RPMI7951 (cell line): ENCODE measurements at places on chromosomes 16 and 17.

GRCh38 chr16:83686726-83687125, 121.1 kb upstream of the HSBP1 start:
- DNase-seq: peak; percentile 57

GRCh38 chr16:66400503-66401380, 26.4 kb upstream of the BEAN1 start:
- DNase-seq: no peak

GRCh38 chr17:4305224-4305623, 41.4 kb upstream of the ANKFY1 start:
- no peak for DNase-seq

- peak; percentile 77 for DNase-seq
Observed at GRCh38 chr17:76368545-76368944, 14.8 kb upstream of the PRPSAP1 start.

DNA sequence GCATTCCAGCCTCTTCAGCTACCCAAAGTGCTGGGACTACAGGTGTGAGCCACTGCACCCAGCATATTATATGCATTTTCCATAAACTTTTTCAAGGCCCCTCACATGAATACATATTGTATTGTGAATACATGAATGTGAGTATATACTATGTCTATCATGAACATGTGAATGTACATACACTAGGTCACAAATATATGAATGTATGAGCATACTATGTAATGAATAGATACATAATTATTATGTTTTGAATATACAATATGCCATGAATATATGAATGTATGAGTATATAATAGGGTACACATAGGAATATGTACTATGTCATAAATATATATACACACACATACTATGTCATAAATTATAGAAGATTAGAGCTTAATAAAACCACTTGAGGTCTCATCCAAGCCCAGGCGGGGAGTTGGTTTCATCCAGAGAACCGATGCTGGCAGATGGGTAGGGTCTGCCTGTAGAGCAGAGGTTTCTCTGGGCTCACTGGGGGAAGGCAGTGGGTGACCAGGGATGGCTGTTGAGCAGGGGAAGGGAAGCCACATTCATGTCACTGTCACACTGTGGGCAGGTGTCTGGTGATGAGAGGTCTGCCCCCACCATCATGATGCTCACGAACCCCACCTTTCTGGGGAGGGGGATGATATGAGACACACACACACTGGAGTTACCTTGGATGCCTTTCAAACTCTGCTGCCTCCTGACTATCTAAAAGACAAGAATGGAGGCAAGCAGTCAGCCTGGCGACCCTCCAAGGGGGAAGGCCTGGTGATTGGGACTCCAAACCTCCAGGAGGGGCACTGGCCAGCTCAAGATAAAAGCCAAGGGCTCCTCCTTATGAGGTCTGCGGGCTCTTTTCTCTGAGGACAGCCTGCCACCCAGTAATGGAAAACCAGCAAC, 7.3 kb downstream of the C16orf95 start:
- no peak for DNase-seq

DNA sequence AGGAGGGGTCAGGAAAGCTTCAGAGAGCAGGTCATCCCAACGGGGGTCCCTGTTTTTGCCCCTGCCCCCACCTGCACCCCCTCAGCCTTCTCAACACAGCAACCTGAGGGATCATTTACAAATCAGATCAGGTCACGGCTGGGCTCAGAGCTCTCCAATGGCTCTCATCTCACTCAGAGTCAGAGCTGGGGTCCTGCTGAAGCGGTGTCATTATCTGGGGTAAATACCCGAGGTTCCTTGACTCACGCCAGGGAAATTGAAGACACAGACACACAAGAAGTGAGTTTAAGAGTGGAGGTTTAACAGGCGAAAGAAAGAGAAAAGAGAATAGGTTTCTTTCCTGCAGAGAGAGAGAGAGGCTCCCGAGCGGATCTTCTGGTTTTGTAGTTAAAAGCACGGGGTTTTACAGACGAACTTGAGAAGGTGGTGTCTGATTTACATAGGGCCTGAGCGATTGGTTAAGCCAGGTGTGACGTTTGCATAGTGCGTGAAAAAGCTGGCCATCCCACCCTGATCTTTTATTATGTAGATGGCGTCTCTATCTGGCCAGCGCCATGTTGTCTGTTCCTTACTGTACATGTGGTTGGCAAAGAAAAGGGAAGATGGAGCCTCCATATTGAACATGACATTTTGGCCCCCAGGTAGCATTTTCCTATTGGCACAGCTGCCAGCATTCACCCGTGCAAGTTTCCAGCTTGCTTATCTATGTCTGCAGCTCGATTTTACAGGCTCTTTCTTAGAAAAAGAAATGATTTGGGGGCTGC, 51.4 kb downstream of the WSB1 start:
- no peak for DNase-seq

DNA sequence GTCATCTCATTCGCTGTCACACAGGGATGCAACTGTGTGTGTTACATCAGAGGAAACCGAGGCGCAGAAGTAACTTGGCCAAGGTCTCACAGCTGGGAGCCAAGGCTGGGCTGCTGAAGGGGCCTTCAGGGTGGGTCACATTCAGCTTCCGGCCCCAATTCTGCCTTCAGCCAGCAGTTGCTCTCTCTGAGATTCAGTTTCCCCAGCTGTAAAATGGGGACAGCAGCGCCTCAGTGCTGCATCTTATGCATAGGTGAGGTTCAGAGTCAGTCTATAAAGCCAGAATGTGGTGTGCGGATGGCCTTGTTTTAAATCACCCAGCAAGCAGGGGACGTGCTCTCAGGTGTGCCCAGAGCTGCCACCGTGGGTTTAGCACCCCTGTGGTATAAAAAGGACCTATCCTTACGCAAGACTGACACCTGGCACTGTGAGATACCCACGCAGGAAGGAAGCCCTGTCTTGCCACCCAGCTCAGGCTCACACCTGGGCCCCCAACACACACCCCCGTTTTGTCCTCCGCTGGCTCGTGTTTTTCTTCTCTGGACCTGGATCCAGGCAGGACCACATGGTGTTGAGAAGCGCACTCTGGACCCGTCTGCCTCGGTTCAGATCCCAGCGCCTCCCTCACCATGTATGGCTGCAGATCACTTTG, 94.6 kb upstream of the GSE1 start:
- no peak for DNase-seq

DNA sequence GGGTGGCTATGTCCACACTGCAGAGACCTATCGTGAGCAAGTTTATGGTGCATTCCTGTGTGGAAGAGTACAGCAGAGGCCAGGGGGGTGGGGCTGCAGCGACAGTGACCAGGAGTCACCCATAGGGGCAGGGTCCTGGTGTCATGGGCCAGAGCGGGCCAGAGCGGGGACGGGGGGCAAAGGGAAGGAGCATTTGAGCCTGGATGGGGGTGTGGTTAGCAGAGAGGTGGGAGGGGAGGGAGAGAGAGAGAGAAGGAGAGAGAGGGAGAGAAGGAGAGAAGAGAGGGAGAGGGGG, 17.8 kb downstream of the JPH3 start:
- DNase-seq: no peak

DNA sequence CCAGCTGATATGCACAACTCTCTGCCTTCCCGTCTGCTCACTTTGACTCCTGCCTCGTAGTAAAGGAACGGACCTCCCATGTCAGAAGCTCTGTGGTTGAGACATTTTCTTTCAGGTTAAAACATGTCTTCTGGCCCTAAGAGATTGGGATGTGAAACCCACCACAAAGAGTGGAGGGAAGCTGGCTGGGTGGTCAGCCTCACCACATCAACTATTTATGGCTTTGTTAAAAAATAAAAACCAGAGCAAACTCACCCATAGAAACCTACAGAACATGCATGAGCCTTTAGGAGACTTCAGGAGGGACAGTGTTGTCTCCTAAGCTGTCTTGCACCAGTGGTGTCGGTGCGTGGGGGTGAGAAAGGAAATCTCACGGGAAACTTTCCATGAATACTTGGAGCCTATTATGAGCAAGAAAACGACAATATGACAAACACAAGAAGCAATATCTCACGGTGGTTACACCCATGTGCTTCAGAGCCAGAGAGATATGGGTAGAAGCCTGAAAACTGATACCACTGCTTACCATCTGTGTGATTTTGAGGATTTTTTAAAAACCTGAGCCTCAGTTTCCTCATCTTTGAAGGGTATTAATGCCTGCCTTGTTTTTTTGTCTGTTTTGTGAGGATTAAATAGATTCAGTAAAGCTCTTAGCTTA, 61.7 kb upstream of the XYLT1 start:
- no peak for DNase-seq

DNA sequence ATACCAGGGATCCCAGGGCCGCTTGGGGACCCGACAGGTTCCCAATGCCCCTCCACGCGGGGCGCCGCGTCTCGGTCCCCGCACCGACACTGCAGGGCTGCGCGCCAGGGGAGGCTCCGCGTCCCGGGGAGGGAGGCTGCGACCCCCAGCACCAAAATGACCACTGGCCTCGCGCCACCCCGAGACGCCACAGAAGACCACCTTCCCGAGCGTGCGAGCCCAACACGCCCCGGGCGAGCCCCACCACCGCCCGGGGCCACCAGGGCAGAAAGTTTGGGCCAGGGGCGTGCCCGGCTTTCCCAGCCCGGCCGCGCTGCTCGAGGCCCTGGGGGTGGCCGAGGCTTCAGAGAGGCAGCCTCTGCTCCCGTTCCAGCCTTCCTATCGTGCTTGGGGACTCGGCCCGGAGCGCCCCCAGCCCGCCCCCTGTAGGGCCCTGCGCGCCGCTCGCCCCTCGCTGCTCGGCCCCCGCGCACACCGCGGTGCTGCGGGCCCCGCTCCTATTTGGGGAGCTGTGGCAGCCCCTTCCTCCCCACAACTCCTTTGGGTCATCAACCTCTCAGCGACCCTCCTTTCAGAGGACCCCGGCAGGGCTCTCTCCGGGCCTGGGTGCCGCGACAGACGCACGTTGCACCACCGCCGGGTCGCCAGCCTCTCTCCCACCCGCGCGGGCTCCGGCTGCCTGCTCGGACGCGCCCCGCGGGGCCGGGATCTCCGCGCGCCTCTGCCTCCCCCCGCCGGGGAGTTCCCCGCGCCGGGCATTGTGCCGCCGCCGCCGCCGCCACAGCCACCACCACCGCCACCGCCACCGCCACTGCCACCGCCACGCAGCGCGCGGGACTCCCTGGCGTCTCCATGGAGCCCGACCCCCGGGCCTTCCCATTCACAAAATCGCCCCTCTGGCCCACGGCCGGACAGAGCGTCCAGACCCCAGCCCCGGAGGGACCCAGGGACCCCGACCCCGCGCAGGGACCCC, 892 bp downstream of the RBFOX3 start:
- DNase-seq: no peak

GRCh38 chr17:7586673-7587419, 3.0 kb downstream of the SOX15 start:
- no peak for DNase-seq

GRCh38 chr16:30698139-30698815, 694 bp upstream of the SRCAP start:
- DNase-seq: peak; percentile 94

DNA sequence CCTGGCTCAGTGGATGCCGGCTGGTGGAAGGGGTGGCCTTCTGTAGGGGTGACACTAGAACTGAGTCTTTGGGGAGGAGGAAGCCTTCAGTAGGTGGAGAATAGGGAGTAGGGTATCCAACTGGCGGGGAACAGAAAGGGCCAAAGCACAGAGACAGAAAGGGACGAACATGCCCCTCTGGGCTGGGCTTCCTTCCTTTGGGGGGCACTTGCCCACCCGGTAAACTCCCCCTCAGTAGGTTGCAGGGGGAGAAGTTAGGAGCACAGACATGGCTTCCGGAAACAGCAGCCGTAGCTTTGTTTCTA, 774 bp downstream of the ENGASE start:
- DNase-seq: no peak

GRCh38 chr16:75264999-75265910, 13.8 kb upstream of the BCAR1 start:
- DNase-seq: peak; percentile 45

DNA sequence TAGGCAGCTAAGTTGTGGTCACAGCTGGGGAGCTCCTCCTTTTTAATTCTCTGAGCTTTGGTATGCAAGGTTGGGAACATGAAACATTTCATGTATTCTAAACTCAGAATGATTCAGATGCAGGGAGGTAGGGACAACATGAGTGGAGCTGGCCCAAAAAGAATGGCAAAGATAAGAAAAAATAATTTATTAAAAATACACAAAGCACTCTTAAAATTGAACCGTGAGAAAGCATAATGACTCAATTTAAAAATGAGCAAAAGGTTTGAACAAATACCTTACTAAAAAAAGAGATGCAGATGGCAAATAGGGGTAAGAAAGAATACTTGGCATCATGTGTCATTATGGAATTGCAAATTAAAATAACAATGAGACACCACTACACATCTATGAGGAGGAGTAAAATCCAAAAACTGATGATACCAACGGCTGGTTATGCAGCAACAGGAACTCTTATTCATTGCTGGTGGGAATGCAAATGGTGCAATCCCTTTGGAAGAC, 175.6 kb upstream of the IRX3 start:
- peak; percentile 40 for DNase-seq

DNA sequence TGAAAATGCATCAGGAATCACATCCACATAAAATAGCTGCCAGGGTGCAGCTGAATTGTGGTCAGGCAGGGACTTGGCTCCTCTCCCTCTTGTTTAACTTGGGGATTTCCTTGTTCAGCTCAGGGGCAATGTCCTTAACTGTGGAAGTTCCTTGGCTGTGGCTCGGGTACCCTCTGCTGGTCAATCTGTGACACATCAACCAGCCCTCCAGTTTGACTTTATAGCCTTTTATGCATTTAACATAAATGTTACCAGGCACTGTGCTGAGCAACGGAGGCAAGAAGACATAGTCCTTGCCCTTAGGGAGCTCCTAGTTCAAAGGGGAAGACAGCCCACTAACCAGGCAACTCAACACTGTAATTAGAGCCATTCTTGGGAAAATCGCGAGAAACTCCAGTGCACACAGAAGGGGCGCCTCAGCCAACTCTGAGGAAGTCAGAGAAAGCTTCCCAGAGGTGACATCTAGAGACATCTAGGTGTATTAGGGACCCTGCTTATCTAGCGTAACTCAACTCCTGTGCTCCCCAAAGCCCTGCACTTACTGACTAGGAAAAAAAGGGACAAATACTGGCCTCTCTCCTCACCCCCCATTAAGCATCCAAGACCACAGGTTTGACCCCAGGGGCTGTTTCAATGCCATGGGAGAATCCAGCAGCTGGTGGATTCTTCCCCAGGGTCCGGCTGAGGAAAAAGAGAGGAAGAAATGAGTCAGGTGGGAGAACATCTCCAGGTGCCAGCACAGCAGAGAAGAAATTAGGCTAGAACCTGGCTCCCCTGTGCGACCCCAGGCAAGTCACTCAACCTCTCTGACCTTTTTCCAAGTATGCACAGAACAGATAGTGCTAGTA, 17.3 kb upstream of the EEF2K start:
- peak; percentile 89 for DNase-seq

GRCh38 chr16:84932681-84933080, 78.7 kb downstream of the ZDHHC7 start:
- peak; percentile 79 for DNase-seq

- DNase-seq: no peak
Observed at GRCh38 chr17:37137070-37137610, 188.4 kb downstream of the AATF start.

- DNase-seq: peak; percentile 70
Observed at GRCh38 chr16:17375461-17376304, 95.1 kb downstream of the XYLT1 start.

GRCh38 chr16:54936979-54937670, 6.5 kb downstream of the IRX5 start:
- no peak for DNase-seq
